ENCODE measurements at places on chromosomes 6 and 20. TPM values are rescaled to one million over a fixed set of nuclear protein-coding genes. Genes with fewer than 3 reads are reported as not detected.

DNA sequence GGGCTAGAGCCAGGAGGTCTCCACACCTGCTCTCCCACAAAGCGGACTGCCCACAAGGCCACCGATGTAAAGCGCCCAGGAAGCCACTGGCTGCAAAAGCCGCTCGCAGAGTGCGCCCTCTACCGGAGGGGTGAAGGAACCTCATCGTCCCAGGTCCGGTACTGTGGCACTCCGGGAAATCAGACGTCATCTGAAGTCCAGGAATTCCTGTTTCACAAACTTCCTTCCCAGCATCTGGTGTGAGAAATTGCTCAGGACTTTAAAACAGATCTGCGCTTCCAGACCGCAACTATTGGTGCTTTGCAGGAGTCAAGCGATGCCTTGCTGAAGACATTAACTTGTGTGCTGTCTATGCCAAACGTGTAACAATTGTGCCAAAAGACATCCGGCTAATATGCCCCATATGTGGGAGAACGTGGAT, 115.1 kb upstream of the ARID1B start:
- no peak for DNase-seq

DNA sequence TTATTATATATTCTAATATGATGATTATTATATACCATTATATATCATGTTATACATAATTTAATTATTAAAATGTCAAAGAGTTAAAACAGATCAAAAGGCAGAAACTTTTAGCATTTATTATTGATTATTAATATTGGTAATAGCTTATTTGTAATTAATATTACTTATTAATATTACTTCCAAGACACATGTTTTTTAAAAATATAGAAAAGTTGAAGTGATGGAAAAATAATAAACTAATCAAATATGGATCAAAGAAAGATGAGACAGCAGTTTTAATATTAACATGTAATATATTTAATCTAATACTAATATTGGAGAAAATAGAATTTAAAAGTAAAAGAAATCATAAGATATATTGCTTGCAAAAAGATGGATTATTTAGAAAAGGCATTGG, 154.6 kb upstream of the TAB2 start:
- DNase-seq, result no peak

GRCh38 chr20:57287007-57287880, 20.8 kb upstream of the BMP7 start:
- DNase-seq, result no peak

GRCh38 chr20:50824137-50824536, 29.3 kb downstream of the BCAS4 start:
- DNase-seq, result peak; percentile 54

GRCh38 chr6:16420715-16421461, 182.5 kb downstream of the GMPR start:
- no peak for DNase-seq

GRCh38 chr6:4349931-4350330, 214.6 kb upstream of the ECI2 start:
- no peak for DNase-seq

GRCh38 chr6:14549304-14549770, 431.8 kb downstream of the CD83 start:
- no peak for DNase-seq

- DNase-seq, result no peak
Measured at GRCh38 chr6:144776031-144776819, 491.1 kb downstream of the UTRN start.

GRCh38 chr6:33419580-33420490, at the start of gene SYNGAP1:
Gene SYNGAP1 (plus strand): TSS chr6:33420065. CDS start chr6:33420265, 200 bp downstream.
- DNase-seq, result peak; percentile 82

- no peak for DNase-seq
Measured at GRCh38 chr6:36216559-36216958, 20.0 kb downstream of the BRPF3 start.

DNA sequence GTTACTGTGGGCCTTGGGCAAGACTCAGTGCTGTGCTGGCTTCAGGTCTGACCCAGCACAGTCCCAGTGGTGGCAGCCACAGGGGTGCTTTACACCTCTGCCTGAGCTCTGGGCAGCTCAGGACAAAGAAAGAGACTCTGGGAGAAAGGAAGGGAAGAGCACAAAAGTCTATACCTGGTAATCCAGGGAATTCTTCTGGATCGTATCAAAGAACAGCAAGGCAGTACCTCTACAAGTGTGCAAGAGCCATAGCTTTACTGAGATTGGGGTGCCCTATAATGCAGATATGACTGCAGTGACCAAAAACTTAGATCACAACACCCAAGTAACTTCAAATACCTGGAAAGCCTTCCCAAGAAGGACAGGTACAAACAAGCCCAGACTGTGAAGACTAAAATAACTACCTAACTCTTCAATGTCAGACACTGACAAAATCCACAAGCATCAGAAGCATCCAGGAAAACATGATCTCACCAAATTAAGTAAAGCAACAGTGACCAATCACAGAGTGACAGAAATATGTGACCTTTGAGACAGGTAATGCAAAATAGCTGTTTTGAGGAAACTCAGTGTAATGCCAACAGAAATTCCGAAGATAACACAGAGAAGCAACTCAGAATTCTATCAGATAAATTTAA, 47.9 kb upstream of the LIN28B start:
- DNase-seq, result no peak

DNA sequence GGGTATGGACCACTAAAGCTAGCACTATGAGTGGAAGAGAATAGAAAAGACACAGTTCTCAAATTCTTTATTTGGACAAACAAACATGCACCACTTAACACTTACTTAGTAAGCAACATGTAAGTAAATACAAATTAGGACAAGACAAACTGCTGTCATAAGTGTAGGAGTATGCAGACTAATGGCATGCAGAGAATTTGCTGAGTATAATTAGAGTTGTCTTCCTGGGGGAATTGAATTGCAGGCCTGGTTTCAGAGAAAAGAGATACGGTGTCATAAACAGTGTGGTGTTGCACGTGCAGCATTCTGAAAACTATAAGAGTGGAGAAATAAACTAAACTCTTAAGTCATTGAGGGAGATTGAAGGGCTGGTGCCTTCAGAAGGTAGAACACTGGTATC, 125.2 kb upstream of the EYA4 start:
- no peak for DNase-seq

DNA sequence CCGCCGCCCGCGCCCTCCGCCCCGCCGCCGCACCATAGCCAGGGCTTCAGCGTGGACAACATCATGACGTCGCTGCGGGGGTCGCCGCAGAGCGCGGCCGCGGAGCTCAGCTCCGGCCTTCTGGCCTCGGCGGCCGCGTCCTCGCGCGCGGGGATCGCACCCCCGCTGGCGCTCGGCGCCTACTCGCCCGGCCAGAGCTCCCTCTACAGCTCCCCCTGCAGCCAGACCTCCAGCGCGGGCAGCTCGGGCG, 1.5 kb downstream of the FOXC1 start:
- DNase-seq, result no peak

GRCh38 chr6:6942831-6943230, 164.9 kb upstream of the RREB1 start:
- DNase-seq, result peak; percentile 78

DNA sequence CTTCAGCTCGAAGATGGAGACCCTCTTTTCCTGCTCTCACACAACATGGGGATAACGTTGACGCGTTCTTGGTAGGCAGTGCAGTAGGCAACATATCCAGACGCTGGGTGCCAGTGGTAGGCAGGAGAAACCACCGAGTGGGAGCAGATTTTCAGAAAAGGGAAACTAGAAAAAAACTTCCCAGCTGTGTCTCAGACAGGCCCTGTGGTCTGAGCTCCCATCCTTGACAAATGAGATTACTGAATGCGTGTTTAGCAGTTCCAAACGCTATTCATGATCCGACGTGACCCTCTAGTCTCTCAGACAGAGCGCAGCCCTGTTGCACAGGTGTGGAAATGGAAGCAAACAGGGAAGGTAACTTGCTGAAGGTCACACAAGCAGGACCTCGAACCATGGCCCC, 83.9 kb upstream of the DUSP22 start:
- DNase-seq, result no peak

- DNase-seq, result no peak
Measured at GRCh38 chr6:39561536-39562266, 163.5 kb downstream of the KIF6 start.

DNA sequence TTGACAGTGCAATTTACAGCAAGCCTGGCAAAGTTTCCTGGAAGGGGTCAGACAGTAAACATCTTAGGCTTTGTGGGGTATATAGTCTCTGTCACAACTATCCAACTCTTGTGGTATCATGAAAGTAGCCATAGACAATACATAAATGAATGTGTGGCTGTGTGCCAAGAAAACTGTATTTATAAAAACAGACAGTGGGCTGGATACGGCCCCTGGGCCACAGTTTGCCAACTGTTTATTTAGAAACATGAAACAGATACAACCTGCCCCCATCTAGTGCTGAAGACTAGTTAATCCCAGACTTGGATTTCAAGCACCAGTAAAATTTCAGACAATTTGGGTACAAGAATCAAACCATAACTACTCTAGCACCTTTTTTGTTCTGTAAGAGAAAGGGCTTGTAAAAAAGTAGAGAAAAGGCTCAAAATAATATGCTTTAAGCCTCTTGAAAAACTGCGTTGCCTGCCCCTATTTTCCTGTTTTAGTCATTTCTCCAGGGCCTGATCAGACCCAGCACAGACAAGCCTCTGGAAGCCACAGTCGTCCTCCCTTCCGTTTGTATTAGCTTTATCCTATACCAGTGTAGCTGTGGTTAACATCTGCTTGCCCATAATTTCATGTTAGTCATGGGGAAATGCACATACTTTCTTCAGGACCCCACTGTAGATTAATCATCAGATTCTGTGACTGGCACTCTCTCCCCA, 30.8 kb downstream of the JAG1 start:
- no peak for DNase-seq

DNA sequence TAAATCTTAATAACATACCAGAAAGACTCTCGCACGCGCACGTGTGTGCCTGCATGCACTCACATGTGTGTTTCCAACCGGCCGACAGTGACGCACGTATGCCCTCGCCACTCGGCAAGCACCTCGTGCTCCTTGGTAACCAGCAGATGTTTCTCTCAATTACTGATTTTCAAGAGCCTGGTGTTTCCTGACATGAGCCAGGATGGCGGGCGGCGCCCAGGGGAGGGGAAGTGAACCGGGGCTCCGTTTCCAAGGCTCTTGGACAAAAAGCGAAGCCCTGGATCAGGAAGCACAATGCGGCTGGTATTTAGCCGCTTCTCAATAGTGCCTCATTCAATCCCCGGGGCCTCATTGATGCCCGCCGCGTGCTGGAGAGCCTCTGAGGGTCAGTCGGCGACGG, 37.7 kb downstream of the PMEPA1 start:
- peak; percentile 76 for DNase-seq

GRCh38 chr6:7119272-7119801, 11.6 kb downstream of the RREB1 start:
- no peak for DNase-seq

DNA sequence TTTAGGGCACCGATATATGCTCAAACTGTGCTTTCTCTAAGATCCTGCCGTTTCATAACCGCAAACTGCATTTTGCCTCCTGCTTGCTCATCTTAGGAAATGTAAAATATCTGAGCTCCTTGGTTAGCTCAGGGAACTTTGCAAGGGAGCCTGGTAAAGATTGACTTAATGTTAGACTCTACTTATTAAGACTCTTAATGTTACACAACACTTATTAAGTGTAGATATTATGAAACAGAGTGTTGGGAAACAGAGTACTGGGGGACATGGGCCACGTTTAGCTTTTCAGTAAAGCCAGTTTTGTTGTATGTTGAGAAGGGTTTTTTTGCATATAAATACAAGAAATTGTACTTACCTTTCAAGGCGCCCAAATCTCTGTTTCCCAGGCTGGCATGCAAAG, 1.9 kb downstream of the LTV1 start:
- DNase-seq, result no peak

- no peak for DNase-seq
Measured at GRCh38 chr6:98946266-98946878, 1.4 kb downstream of the FBXL4 start.

DNA sequence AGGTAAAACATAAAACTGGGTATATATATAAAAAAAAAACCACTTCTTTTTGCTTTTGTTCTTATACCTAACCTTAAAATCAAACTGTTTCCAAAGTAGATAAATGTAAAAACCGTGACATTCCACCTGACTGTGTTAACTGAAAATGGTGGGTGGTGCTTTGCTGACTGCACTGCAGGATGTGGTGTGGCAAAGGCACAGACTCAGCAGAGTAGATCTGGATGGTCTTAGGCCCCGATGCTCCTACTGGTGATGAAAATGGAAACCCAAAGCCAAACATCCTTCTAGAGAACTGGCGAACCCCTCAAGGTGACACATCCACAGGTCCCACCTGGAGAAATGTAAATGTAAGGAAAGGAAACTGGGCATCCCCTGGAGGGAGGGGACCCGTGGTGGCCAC, 8.9 kb downstream of the TGIF2 start:
- no peak for DNase-seq

GRCh38 chr6:41654698-41655151, 16.5 kb downstream of the MDFI start:
- DNase-seq, result peak; percentile 9

GRCh38 chr20:47784599-47785310, 526 bp downstream of the SULF2 start:
- DNase-seq, result peak; percentile 62

GRCh38 chr6:154528310-154528915, 17.9 kb upstream of the CNKSR3 start:
- no peak for DNase-seq

DNA sequence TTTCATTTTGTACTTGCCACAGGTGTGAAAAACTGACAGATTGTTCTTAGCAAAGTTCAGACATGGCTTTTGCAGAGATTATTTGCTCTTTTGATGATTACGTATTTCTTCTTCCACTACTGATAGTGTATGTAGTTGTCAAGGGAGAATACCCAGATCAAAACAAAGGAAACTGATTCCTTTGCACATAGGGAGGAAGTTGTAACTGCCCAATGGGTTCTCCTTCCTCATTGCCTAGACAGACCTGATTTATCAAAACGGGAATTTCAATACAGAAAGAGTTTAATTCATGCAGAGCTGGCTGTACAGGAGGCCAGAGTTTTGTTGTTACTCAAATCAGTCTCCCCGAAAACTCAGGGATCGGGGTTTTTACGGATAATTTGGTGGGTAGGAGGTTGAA, 214.7 kb downstream of the BCAS1 start:
- DNase-seq, result no peak

MICB gene
- total RNA-seq, result 1.3 TPM

SSTR4 gene
- not detected for total RNA-seq

RGS19 gene
- 6.7 TPM for total RNA-seq

CASS4 gene
- 0.40 TPM for total RNA-seq

CALHM6 gene
- total RNA-seq, result 1.4 TPM

HLA-DMB gene
- total RNA-seq, result 10.4 TPM

OLIG3 gene
- total RNA-seq, result not detected

ADGRF4 gene
- total RNA-seq, result not detected

DEFB125 gene
- total RNA-seq, result not detected

COL21A1 gene
- 20.8 TPM for total RNA-seq

CLPSL1 gene
- not detected for total RNA-seq

SAYSD1 gene
- total RNA-seq, result 10.9 TPM

SNX3 gene
- 269 TPM for total RNA-seq

MOXD1 gene
- 2.2 TPM for total RNA-seq
